ENCODE measurements at places on chromosomes 1 and 21. TPM values are rescaled to one million over a fixed set of nuclear protein-coding genes. Genes with fewer than 3 reads are reported as not detected.
A peak's percentile ranks its signal among the peaks of the same experiment; 100 is the strongest.

DNA sequence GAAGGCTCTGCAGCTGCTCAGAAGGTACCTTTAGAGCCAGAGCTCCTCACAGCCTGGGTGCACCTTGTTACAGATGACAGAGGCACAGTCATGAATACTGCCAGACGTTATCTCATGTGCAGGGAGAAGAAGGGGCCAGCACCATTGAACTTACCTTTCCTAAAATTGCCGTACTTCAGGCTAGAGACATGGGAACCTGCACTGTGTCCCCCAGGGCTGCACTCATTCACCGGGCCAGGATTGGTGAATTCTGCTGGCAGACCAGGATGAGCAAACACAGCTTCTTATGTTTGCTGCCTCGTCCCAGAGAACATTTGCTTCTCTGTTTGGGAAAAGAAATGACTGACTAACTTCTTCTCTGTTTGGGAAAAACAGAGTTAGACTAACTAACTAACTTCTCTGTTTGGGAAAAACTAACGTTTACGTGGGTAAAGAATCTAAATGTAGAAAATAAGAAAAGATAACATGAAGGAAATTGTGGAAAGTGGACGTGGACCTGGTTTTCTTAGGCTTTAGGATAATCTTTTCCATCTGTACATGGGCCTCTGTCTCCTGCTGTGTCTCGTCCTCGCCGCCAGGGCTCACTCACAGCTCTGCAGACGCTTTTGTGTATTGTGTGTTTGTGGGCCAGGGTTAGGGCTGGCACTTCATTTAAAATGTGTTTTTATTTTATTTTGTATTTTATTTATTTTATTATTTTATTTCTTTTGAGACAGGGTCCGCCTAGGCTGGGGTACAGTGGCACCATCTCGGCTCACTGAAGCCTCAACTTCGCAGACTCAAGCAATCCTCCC, 9.9 kb downstream of the OBSCN start:
- DNase-seq = no peak

The TATDN3 gene
- total RNA-seq = 9.0 TPM

DNA sequence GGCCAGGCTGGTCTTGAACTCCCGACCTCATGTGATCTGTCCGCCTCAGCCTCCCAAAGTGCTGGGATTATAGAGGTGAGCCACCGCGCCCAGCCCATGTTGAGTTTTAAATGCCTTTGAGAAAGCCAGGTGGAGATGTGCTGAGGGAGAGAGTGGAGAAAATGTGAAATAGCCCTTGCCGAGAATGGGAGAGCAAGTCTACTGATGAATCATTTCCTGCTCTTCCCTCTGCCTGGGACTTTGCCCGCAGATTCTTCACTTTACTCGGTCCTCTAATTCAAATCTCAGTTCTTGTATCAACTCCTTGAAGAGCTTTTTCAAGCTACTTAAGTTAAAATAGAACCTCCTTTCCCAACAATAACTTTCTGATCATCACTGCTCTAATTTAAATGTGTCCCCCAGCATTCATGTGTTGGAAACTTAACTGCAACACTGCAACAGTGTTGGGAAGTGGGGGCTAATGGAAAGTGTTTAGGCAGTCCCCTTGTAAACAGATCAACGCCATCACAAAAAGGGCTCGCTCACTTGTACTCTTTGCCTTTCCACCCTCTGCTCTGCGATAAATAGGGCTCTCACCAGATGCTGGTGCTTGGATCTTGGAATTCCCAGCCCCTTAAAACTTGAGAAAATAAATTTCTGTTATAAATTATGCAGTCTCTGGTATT, 27.8 kb downstream of the OSBPL9 start:
- no peak for DNase-seq

DNA sequence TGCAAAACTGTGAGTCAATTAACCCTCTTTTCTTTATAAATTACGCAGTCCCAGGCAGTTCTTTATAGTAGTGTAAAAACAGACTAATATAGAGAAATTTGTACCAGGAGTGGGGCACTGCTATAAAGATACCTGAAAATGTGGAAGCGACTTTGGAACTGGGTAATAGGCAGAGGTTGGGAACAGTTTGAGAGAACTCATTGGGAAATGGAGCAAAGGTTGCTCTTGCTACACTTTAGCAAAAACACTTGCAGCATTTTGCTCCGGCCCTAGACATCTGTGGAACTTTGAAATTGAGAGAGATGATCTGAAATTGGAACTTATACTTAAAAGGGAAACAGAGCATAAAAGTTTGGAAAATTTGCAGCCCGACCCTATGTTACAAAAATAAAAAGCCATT, 810.9 kb downstream of the LTN1 start:
- DNase-seq = no peak

- DNase-seq = no peak
These were observed 88.8 kb downstream of the PRDM2 start for GRCh38 chr1:13788795-13789194.

The PLCH2 gene
- 29.8 TPM for total RNA-seq

DNA sequence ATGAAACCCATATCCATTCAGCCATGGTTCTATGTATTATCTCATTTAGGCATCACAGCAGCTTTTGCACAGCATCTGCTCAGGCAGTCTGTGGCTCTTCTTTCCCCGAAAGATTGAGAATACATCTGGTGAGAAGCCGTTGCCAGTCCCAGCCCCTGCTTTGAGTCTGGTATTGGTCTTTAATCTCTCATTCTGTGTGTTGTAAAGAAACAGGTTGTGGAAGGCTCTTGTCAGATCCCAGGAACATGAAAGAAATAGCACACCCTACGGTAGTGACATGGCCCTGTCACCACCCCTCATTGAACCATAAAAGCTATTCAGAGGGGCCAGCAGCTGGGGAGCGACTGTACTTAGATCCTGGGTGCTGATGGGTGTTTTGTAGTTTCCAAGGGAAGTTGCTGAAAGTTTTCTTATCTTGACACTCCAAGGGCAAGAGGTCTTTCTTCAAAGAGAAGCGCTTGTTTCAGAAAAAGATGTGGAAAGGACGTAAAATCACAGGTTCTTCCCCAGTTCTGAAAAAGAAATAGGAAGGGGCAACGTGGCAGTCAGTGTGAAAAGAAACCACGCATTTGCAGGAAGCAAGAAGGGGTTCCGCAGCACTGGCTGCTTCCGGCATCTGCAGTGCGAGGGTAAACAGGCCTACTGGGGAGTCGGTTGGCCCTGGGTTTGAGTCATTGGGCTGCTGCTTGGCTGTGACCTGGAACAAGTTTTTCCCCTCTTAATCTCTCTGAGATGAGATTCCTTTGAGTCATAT, 145.0 kb downstream of the DHRS3 start:
- DNase-seq = no peak

DNA sequence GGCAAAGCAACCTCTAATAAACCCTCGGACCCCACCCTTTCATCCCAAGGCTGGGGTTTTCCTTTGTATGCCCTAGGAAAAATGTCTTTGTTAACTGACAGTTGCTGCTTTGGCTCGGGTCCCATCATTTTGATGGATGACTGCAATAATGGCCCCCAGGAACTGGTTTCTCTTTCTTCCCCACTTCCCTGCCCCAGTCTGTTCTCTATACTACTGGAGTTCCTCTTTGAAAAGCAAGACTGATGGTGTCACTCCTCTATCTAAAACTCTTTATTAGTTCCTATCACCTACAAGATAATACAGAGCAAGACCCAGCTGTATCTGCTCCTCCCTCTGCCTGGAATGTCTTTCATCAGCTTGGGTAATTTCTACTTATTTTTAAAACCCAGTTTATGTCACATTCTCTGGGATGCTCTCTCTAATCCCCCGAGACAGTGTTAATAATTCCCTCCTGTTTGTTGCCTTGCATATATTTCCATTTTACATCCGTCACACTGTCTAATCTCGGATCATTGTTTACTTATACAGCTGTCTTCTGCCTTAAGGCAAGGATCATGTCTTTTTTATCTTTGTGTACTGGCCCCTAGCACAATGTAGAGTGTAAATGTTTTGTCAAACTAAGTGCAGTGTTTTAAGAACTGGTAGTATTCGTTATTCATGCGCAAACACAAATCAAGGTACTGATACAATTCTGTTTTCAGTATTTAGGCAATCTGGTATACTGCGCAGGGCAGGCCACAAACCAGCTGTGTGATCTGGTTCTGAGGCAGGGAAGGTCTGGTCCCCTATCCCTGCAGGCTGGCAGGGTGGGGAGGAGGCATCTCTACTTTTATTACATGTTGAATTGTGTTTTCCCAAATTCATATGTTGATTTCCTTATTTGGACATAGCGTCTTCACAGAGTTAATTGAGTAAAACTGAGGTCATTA, 16.1 kb downstream of the SLAMF1 start:
- DNase-seq = no peak

DNA sequence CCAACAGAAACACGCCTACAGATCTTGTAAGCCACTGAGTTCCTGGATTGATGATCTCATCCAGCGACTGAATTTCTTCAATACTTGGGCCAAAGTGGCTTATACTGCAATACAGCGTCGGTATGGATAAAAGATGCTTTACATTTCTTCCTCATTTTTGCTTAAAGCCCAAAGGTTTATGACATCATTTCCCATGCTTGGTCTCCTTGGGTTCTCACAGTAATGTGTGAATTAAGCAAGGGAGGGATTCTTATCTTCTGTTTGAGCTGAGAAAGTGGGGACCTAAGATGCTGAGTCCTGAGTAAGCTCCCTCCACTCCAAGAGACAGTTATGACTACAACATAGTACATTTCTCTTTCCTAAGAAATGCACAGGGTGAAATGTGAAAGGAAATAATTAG, 39.5 kb downstream of the LBR start:
- no peak for DNase-seq

DNA sequence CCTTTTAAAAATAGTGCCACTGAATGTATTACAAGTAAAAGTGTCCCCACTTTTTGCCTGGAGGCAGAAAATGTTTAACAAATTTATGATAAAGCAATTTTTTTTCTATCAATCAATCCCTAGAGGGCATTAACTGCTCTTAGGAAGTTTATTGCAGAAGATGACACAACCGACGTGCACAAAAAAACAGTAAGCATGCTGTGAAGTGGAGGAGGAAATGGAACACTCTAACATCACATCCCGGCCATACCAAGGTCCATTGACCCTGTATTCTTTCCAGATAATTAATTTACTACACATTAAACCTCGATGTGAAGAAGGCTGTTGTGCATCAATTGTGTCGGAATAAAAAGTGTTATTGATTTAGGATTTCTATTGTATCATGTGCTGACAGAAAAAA, 264.9 kb upstream of the NR5A2 start:
- no peak for DNase-seq

- DNase-seq = no peak
These were observed 12.8 kb upstream of the RIPK4 start for GRCh38 chr21:41779659-41780058.

- no peak for DNase-seq
These were observed 13.2 kb upstream of the PRMT2 start for GRCh38 chr21:46622226-46622625.

DNA sequence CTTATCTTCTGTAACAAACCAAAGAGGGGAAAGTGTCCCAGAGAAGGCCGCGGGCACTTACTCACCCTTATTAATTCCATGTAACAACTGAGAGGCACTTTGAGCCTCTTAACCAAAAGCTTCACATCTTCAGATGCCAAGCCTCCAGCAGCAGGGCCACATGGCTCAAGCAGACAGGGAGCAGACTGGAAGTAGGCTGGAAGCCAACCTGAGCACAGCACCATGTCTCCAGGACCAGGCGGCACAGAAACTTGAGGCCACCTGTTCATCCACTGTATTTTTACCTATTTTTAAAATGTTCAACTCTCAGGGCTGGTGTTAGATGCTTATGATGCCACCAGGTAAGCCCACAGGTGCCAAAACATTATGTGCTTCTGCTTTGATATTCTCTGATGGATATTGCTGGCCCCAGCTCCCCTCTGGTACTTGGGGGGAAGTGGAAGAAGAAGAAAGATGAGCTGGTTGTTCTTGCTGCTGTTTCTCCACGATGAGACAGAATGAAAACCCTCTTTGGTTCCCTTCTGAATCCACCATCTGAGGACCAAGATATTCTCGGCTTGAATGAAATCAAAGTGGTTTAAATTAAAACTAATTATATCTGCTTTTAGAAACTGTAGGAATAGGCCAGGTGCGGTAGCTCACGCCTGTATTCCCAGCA, 30.6 kb upstream of the SDE2 start:
- DNase-seq = no peak

- DNase-seq = no peak
These were observed 14.2 kb downstream of the S100A7A start for GRCh38 chr1:153430561-153430960.

- DNase-seq = no peak
These were observed 27.3 kb upstream of the GLIS1 start for GRCh38 chr1:53766194-53766742.

GRCh38 chr1:43235451-43236121, 34.2 kb upstream of the TMEM125 start:
- peak; percentile 86 for DNase-seq

DNA sequence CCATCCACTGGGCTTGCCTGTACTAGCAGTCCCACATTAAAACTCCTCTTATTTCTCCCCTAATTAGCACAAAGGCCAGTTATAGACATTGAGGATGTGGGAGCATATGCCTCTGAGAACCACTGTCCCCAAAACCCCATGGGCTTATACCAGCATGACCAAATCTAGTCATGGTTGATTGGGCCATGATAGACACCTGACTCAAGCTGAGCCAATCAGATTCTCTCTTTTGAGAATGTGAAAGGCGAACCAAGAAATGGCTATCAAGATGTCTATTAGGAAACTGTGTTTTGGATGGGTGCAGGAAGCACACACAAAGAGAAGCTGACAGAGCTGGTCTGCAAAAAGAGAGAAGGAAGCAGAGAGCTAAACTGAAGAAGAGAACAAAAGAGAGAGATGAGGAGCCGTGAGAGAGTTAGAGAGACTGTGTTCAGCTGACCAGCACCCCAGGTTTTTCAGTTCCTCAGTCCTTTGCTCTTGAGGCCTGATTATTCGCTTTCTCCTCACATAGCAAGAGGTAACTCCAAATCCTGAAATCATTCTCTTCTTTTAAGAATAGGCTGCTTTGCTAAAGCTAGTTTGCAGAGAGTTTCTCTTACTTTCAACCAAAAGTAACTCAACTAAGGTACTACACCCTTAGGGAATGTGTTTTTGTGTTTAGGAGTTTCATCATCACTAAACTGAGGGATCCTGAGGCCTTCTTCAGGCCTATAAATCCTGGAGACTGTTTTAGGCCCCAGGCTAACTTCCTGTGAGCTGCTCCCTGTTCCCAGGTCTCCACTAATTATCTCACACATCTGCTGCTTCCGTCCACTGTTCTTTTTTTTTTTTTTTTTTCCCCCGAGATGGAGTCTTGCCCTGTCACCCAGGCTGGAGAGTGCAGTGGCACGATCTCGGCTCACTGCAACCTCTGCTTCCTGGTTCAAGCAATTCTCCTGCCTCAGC, 7.9 kb upstream of the TIPRL start:
- DNase-seq = no peak

- DNase-seq = no peak
These were observed 32.4 kb downstream of the AHDC1 start for GRCh38 chr1:27571439-27572018.

The LCE1C gene
- not detected for total RNA-seq

- no peak for DNase-seq
These were observed 5.2 kb upstream of the SH3GLB1 start for GRCh38 chr1:86699186-86699585.

- DNase-seq = no peak
These were observed 149.0 kb downstream of the SLC44A5 start for GRCh38 chr1:75461808-75462325.

GRCh38 chr1:223180731-223181321, 37.8 kb upstream of the TLR5 start:
- no peak for DNase-seq
